ENCODE measurements at places on chromosomes 13 and 19. TPM values are rescaled to one million over a fixed set of nuclear protein-coding genes. Genes with fewer than 3 reads are reported as not detected.

Gene PRX
- total RNA-seq, result 1.1 TPM

Gene GNG7
- 0.49 TPM for total RNA-seq

Gene CBY2
- not detected for total RNA-seq

Gene CYP2F1
- total RNA-seq, result not detected

Gene PRSS57
- total RNA-seq, result not detected

Gene KLK12
- total RNA-seq, result not detected

Gene JAK3
- 5.2 TPM for total RNA-seq

Gene NANOS2
- total RNA-seq, result not detected

Gene ADGRE1
- total RNA-seq, result not detected

Gene KLK4
- total RNA-seq, result not detected

Gene KISS1R
- not detected for total RNA-seq

All from bladder microvascular endothelial cell (primary cell).